NCI-H1694 treated with DMSO at 0.1 percent for 48 hours (cell line): ENCODE measurements at places on chromosomes 16 and 17.

GRCh38 chr17:45950888-45951287 is 48.2 kb upstream of the STH start:
- no peak for DNase-seq

GRCh38 chr17:14780097-14780651 is 479.3 kb downstream of the HS3ST3B1 start:
- no peak for DNase-seq

GRCh38 chr17:43612515-43612914 is 49.2 kb downstream of the MEOX1 start:
- DNase-seq: no peak

- DNase-seq: no peak
These were observed 480.0 kb downstream of the PMP22 start for GRCh38 chr17:14784997-14785696.

- no peak for DNase-seq
These were observed 16.6 kb upstream of the ADORA2B start for GRCh38 chr17:15928286-15928785.

GRCh38 chr16:85612191-85612800 is 826 bp upstream of the GSE1 start:
- peak; percentile 60 for DNase-seq
